ENCODE measurements at places on chromosomes 7 and 10. TPM values are rescaled to one million over a fixed set of nuclear protein-coding genes. Genes with fewer than 3 reads are reported as not detected.

DNA sequence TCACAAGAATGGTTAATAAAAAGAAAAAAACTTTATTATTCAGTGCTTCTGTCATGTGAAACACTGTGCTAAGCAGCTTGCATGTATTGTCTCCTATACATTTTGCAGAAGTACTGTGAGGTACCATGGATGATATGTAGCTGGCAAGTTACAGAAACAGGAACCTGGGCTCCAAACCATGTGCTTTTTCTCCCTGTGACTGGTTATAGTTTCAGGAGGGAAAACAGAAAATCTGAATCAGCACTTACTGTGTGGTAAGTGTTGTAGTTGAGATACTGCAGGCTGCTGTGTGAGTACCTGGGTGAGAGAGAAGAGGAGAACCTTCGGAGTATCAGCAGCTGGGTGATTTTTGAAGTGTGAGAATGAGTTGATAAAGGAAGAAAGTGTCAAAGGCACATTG, 285.0 kb downstream of the SUGCT start:
- DNase-seq, result no peak
- H3K27me3 ChIP-seq, result no peaks in the 10 kb centered on the region

DNA sequence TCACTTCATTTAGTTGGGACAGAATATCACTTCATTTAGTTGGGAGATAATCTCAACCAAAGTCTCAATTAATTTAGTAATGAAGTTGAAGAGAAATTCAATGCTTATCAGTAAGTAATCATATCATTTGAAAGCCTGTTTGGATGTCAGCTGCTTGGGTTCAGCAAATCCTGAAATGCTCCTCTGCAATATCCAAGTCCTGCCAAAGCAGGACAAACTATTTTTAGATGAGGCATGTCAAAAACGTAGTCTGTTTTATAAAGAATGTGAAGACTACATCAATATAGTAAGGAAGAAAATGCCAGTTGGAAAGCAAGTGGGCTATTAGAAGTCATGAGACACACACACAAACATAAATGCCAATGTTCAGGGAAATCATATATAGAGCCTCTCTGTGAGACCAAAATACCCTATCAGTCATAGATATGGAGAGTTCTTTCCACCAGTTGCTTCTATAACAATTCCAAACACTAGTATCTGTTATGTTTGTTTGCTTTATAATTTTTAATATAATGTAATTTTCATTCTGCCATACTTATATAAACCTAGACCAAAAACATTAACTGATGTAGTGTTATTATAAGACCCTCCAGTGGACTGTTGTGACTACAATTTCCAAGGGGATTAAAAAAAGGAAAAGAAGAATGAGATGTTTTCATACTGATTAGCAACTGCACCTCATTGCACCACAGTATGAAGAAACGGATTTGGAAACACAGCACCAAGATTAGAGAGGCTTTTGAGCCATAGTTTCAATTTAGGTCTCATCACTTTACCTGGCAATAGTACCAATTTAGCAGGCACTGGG, 160.7 kb downstream of the LRRTM3 start:
- no peak overlapping the region for H3K4me3 ChIP-seq
- no peaks in the 10 kb centered on the region for H3K27me3 ChIP-seq
- DNase-seq, result no peak

DNA sequence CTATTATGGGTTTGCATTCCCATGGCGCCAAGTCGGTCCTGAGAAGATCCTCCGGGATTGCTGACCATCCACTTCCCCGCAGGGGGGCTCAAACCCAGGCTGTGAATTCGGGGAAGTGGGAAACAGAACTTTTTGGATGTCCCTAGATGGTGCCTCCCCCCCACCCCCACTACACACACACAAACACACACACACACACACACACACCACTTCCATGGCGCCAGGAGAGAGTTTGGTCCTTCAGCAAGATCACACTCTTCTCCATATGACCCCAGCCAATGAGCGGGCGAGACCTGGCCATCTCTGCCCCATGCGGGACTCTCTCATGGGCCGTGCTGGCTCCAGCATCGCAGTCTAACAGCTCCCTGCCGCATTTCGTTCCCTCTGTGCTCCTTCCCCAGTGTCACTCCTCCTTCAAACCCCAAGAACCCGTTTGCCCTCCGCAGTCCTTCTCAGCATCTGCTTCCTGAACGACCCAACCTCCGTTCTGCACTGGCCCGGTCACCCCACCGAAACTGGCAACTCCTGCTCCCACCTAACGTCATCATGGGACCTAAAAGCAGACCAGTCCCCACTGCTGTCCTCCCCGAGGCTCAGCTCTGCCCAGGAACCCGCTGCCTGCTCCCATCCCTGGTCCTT, 32.1 kb upstream of the TNRC18 start:
- H3K27me3 ChIP-seq, result peaks cover 8% of the 10 kb centered on the region
- no peak for DNase-seq
- no peaks in the 10 kb centered on the region for H3K36me3 ChIP-seq
- peaks cover 10% of the 10 kb centered on the region for H3K4me1 ChIP-seq

- H3K36me3 ChIP-seq, result no peaks in the 10 kb centered on the region
- no peak for DNase-seq
- peaks cover 3% of the 10 kb centered on the region for H3K27me3 ChIP-seq
- H3K4me1 ChIP-seq, result peaks cover 8% of the 10 kb centered on the region
- H3K4me3 ChIP-seq, result no peak overlapping the region
Measured at GRCh38 chr7:103867874-103868273, 121.6 kb downstream of the RELN start.

DNA sequence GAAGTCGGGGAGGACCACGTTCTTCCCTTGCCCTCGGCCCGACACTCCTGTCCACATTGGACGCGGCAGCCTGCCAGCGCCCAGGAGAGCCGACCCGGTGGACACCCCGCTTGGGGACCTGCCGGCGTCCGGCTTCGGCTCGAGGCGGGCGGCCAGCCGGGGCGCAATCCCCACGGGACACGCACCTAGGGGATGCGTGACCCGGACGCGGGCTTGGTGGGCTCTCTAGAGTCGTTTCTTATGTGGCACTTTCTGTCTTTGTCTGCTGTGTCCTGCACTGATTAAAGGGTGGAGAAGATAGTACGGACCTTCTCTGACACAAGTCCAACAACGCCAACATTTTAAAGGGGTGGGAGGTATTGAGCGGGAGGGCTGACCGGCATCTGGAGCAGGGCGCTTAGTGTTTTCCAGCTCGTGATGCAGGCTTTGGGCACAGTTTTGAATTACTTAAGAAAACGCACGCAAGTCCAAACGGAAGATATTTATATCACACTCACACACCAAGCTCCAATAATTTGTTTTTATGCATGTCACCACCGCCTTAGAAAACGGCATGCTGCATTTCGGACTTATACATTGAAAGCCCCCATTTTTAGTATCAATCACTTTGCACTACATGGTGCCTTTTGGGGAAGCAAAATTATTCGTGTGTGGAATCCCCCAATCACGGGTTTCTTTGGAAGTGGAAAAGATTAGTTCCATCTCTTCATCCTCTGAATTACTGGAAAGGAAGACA, 3.9 kb upstream of the SPAG6 start:
- no peak for DNase-seq
- peaks cover 5% of the 10 kb centered on the region for H3K36me3 ChIP-seq
- peaks cover 92% of the 10 kb centered on the region for H3K27me3 ChIP-seq
- H3K27ac ChIP-seq, result peak overlapping the region; percentile 35
- H3K4me1 ChIP-seq, result peaks cover 5% of the 10 kb centered on the region

DNA sequence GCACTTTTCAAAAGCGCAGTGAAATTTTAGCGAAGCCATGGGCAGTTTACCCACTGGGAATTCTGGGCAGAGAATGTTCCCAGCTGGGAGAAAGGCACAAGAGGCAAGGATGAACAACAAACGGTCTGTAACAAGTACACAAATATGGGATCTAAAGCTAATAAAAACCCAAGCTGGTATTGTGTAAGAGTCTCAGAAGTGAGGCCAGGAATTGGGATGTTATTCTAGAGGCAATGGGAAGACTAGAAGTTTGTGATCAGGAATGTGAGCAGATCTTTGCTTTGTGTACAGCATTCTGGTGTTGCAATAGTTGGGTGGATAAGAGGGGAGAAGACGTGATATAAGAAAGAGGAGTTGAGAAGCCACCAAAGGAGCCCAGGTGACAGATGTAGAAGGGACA, 15.0 kb downstream of the FZD9 start:
- H3K27me3 ChIP-seq, result no peaks in the 10 kb centered on the region
- no peak for DNase-seq
- no peaks in the 10 kb centered on the region for H3K4me1 ChIP-seq
- H3K4me3 ChIP-seq, result no peak overlapping the region
- no peak overlapping the region for H3K27ac ChIP-seq

- H3K4me1 ChIP-seq, result peaks cover 22% of the 10 kb centered on the region
- peak overlapping the region; percentile 54 for H3K27ac ChIP-seq
Measured at GRCh38 chr7:135208102-135208793, 3.1 kb downstream of the WDR91 start.

GRCh38 chr7:69615685-69616084, 17.4 kb downstream of the AUTS2 start:
- H3K27me3 ChIP-seq, result no peaks in the 10 kb centered on the region
- peaks cover 3% of the 10 kb centered on the region for H3K36me3 ChIP-seq
- no peak overlapping the region for H3K4me3 ChIP-seq
- no peak for DNase-seq
- no peak overlapping the region for H3K27ac ChIP-seq
- peaks cover 47% of the 10 kb centered on the region for H3K4me1 ChIP-seq

UTF1 gene
- not detected for total RNA-seq

WASHC2A gene
- total RNA-seq, result 42.1 TPM

Data from type B pancreatic cell (in vitro differentiated cells).